ENCODE measurements at places on chromosomes 4 and X.

DNA sequence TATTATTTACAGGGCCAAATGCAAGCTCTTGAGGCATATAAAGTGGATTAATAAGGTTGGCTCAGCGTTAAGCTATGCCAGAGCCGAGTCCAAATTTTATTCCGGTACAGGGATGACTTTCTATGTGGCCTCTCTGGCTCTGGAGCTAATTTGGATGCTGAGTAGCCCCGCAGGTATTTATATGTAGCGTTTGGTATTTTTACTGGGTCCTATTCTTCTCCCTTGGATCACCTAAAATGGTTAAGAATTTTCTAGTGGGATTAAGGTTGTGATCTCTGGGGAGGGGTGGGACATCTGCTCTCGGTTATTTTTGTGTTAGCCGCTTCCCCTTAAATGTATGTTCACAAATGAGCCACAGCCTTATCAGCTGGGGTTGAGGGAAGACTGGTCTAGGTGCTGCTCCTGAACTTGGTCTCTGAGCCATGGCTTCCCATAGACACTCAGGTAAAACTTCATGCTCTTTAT is 49.4 kb downstream of the FHL1 start:
- DNase-seq, result no peak

DNA sequence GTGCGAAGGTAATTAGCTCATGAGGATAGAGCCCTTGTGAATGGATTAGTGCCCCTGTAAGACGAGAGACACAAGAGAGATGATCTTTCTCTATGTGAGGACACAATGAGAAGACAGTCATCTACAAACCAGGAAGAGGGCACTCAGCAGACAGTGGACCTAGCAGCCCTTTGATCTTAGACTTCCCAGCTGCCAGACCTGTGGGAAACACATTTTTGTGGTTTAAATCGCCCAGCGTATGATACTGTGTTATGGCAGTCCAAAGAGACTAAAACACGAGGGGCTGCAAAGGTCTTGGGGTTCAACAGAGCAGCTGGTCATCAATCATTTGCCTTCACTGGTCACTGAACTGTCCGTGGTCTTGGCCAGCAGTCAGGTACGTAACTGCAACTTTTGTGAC is 9.2 kb upstream of the SYNPO2 start:
- DNase-seq, result no peak

DNA sequence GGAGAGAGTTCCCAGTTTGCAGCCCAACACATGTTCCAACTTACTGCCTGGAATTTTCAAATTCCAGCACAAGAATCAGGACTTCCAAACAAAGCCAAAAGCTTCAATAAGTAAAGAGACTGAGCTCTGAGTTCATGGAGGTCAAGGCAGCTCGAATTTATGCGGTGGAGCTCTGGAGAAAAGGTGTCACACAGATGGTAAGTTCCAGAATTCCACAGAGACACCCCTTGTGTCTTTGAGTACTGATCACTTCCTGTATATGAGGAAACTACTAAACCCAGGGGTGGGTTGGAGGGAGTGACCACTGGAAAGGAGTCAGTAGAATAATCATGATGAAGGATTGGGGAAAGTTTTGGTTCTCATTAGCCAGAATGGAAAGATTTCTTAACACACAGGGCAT is 118.5 kb upstream of the GUCY1A1 start:
- DNase-seq, result no peak

- DNase-seq, result no peak
Observed at GRCh38 chr4:47427935-47428334, 35.6 kb downstream of the COMMD8 start.

- DNase-seq, result no peak
Observed at GRCh38 chr4:188110741-188111471, 1.5 kb upstream of the TRIML2 start.

GRCh38 chr4:78354782-78355181 is 196.8 kb upstream of the ANXA3 start:
- no peak for DNase-seq

DNA sequence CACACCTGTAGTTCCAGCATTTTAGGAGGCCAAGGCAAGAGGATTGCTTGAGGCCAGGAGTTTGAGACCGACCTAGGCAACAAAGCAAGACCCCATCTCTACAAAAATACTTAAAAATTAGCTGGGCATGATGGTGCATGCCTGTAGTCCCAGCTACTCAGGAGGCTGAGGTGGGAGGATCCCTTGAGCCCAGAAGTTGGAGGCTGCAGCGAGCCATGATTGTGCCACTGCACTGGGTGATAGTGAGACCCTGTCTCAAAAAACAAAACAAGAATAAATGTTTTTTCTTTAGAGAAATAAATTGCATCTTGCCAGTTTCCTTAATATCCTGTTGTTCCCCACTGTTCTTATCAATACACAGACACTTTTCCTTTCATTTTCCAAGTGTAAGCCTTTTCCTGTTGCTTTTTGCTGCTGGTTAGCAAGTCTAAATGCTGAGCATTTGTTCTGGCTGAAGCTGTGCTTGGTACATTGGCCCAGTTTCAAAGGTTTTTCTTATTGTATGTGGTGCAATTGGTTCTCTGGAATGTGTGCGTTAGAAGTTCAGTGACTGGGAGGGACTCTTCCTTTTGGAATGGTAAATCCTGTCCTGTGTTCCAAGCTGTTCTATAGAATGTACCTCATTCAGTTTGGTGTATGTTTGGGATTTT is 98.2 kb downstream of the AFF1 start:
- no peak for DNase-seq

DNA sequence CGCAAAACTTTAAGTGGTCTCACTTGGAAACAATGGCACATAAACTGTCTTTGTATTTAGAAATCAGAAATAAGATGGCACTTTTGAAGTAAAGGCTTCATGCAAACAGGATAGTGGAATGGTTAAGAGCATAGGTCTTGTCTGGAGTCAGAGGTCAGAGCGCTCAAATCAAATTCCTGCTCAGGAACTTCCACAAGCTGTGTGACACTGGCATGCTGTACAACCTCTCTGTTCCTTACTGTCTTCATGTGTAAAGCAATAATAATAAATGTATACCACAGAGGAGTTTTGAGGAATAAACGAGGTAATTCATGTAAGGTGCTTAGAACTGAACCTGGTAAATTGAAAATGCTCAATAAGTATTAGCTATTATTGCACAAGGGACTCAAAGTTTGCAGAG is 43.4 kb upstream of the ACSL4 start:
- DNase-seq, result no peak

GRCh38 chrX:43553257-43553656 is 102.8 kb upstream of the MAOA start:
- DNase-seq, result no peak

DNA sequence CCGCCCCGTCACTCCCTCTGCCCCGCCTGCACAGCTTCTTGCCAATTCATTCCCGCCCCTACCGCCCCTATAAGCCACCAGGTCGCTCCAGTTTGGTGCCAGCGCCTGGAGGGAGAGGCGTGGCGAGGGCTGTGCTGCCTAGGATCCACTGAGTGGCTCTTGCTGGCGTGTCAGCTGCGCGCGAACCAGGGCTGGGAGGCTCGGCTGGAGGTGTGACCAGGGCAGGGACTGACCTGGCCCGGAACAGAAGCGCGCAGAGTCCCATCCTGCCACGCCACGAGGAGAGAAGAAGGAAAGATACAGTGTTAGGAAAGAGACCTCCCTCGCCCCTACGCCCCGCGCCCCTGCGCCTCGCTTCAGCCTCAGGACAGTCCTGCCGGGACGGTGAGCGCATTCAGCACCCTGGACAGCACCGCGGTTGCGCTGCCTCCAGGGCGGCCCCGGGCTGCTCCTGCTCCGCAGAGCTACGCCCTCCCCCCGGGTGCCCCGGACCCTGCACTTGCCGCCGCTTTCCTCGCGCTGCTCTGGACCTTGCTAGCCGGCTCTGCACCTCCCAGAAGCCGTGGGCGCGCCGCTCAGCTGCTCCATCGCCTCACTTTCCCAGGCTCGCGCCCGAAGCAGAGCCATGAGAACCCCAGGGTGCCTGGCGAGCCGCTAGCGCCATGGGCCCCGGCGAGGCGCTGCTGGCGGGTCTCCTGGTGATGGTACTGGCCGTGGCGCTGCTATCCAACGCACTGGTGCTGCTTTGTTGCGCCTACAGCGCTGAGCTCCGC is at the start of gene GPR78:
Gene GPR78, plus strand, starts transcription at position 72 of the 773 bp plus-strand sequence. Its CDS starts 591 bp downstream, at position 663.
- peak; percentile 36 for DNase-seq

GRCh38 chrX:39948582-39948981 is 149.2 kb downstream of the BCOR start:
- DNase-seq, result no peak

- DNase-seq, result no peak
Observed at GRCh38 chrX:25191403-25191802, 175.6 kb upstream of the ARX start.

DNA sequence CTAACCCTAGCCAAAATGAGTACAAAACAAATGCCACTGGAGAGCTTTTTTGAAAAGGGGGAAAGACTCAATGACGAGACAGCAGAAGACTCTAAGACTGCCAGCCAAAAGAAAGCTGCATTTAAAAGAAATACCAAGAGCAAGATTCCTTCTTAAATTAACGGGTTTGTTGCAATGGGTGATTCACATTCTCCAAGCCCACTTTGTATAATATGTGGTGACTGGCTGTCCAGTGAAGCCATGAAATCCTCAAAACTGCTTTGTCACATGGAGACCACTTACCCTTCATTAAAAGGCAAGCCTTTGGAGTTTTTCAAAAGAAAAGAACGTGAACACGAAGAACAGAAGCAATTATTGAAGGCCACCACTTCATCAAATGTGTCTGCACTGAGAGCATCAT is 68.2 kb downstream of the MRPL1 start:
- DNase-seq, result no peak

- DNase-seq, result no peak
Observed at GRCh38 chr4:3759236-3759635, 6.9 kb upstream of the ADRA2C start.

DNA sequence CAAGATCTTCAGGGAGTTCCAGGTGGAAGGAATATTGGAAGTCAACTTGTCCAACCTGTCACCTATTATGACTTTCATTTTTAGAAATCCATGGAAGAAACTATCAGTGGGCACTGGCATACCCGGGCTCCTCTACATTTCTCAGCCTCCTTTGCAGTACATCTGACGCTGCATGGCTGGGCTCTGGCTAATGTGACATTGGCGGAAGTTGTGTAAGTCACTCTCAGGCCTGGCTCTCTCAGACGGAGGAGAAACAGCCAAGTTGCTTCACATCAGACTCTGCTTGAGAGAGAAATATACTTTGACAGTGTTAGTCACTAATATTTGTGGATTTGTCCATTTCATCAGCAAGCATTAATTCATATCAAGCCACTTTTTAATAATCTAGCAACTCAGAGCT is 4.5 kb downstream of the DCHS2 start:
- no peak for DNase-seq

- no peak for DNase-seq
Observed at GRCh38 chr4:53116954-53117353, 248.9 kb downstream of the SCFD2 start.

DNA sequence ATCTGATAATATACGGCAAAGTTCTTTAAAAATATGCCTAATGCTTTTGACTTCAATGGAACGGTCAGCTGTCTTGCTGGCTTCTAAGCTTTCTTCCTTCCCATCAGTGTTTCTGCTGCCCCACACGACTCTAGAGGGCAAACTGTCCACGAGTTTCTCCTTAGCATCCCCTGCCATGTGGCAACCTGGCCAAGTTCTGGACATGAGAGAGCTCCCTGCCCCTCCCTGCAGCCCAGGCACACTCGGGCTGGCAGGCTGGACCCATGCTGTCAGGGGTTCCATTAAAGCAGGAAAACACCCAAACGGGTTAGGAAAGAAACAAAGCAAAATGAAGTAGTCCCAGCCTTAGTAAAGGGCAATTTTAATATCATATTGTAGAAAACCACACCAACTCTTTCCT is 38.8 kb downstream of the KDR start:
- DNase-seq, result no peak

GRCh38 chr4:70183168-70183939 is 12.2 kb upstream of the ODAM start:
- DNase-seq, result peak; percentile 72

DNA sequence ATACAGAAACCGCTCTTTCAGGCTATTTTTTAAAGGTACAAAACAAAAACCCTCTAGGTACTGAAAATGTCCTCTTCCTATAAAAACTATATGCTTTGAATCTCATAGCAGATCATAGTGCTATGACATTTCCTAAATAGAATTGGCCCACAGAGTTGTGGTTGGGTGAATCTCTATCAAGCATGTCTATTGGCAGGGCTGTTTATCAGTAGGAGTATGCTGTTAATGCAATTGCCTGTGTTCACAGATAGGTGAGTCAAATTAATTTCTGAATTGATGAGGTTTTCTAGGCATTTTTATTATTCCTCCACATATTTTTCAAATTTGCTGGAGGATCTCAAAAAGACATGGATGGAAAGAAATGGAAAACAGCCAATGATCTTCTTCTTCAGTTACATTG is 73.9 kb downstream of the QRFPR start:
- no peak for DNase-seq

- peak; percentile 83 for DNase-seq
Observed at GRCh38 chr4:110034026-110034393, 121.3 kb downstream of the EGF start.

DNA sequence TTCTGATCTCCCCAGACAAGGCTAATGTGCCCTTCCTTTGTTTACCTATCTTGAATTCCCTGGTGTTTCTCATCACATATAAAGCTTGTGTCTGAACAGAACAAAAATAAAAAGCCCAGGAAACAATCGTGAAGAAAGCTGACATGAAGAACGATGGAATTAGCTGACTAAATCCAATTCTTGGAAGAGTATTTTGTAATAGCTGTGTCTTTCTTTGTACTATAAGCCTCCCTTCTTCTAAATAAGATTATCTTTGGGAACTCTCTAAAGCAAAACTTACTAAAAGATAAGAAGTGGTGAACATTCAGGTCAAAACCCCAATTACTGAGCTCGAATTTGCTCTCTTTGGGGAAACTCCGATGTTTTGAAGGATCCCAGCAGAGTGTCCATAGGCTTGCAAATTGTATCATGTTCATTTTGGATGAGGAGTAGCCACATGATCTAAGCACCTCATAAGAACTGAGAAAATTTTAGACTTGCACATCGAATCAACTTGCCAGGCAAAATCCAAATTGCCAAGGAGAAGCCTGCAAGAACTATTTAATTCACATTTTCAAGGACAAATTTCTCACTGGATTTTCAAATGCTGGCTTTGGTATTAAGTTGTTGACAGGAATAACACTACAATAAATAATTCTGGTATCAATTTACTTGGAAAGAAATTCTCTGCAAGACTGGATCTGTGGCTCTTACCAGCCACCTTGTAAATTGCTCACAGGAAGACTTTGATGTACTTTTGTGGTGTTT is 106.2 kb downstream of the LNX1 start:
- DNase-seq, result no peak

- DNase-seq, result no peak
Observed at GRCh38 chr4:21652508-21653231, 295.9 kb downstream of the KCNIP4 start.

DNA sequence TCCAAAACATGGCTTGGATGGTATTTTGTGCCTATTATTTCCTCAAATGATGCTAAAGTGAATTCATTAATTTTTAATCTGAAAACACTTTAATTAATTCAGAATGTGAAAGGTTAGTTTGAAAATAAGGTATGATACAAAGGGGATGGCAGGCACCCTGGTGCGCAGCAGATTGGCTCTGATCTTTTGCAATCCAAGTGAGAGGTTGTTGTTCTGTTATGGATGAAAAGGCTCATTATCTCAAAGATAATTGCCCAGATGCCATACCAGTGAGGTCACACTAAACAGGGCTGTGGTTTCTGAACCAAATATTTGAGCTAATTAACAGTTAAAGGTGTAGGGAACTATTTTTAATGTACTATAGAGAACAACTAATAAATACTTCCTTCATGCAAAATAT is 504.9 kb downstream of the RAPGEF2 start:
- DNase-seq, result no peak

- no peak for DNase-seq
Observed at GRCh38 chrX:10900585-10901289, 210.4 kb upstream of the HCCS start.

Data from suppressor macrophage (primary cell).